ENCODE measurements at places on chromosomes 16 and 17.

- no peak for DNase-seq
These were observed 42.8 kb downstream of the SRCIN1 start for GRCh38 chr17:38562903-38563302.

- no peak for DNase-seq
These were observed 38.7 kb upstream of the RHBDL3 start for GRCh38 chr17:32226886-32227285.

GRCh38 chr17:32755045-32755805 is 121.7 kb downstream of the MYO1D start:
- DNase-seq: no peak

DNA sequence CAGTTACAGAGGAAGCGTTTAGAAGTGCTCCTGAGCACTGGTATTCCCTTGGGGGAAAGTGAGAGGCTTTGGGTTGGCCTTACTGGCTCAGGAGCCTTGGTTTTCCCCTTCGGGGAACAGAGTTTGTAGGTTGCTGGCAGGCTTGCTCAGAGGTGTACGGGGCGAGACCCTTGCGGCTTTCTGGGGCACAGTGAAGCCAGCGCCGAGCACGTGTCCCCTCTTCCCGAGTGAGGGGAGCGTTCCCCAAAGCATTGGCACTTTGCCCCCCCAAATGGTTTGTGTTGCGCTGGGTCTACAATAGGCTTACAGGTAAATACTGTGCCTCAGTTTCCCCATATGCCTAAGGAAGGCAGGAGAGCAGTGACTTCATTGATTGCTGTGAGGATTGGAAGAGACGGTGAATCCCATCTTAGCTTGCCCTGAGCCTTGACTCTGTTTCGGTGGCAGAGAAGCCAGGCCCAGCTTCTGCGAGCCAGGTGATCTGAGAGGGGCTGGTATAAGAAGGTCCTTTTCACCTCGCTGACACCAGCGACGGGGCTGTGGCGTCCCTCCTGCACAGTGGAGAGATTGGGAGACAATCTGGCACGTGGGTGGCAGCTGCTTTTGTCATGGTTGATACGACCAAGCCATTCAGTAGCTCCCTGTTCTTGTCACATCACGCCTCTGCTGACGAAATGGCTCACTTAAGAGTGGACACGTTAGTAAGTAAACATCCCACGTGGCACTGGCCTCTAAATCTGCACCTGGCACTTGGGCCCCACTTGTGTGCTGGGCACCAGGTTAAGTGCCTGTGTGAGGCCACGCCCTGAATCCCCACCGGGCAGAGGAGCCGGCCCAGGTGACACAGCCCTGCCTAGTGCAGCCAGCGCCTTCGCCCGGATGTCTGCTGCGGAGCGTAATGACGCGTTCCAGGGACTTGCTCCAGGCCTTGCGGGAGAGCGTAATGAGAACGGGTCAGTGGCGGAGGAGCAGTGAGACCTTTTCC is 55.0 kb downstream of the MEAK7 start:
- no peak for DNase-seq

DNA sequence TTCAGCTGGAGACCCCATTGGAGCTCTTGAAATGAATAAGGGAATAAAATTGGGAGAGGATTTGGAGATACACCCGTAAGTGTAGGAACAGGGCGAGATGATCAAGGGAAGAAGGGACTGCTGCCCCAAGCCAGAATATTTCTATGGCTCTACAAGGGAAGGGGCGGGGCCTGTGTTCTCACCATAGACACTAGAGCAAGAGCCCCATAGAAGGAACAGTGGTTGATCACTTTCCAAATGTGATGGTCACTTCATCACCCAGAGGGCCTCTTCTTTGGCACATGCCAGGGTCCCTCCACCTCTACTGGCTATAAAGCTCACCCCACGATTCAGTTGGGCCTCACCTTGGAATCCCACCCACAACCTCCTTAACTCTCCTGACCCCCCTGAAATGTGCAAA is 25.0 kb downstream of the GPRC5B start:
- no peak for DNase-seq

DNA sequence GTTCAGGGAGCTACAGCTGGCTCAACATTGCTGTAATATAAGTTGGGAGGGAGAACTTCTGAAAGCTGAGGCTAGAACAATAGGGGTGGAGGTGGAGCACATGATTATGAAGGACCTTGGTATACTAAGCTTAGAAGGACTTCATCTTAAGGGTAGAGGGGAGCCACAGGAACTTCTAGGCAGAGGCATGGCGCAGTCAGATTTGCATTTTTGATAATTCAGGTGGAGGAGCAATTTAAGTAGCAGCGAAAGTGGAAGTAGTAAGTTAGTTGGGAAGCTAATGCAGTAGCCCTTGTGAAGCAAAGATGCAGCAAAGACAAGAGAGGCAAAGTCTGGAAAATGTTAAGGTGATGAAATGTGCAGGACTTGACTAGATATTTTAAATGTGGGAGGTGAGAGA is 144.1 kb downstream of the SPECC1 start:
- no peak for DNase-seq

DNA sequence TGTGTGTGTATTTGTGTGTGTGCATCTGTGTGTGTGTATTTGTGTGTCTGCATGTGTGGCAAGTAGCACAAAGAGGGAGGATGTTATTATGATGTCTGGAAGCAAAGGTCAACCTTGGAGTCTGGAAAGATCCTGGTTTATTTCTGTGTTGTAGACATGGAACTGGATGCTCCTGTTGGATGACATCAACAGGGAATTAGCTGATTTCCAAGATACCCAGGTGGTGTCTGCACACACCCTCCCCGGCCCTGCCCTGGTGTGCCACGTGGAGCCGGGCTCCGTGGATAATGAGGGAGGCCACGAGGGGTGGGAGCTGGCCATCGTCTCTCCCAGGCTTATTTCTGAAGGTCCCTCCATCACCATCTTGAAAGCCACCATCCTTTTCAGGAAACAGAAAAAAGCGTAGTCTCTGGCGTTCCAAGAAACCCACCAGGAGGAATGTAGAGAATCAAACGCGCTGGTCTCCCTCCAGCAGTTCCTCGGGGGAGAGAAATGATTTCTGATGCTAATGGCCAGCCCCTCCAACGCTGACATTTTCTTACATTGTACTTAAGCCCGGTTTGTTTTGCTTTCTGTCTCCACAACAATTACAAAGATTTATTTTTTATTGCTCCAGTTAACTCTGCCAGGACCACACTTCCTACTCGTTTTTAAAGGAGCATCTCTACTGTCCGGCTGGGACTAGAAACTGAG is 93.3 kb downstream of the FOXL1 start:
- DNase-seq: no peak

GRCh38 chr17:21689604-21690003 is 2.7 kb upstream of the KCNJ18 start:
- no peak for DNase-seq

DNA sequence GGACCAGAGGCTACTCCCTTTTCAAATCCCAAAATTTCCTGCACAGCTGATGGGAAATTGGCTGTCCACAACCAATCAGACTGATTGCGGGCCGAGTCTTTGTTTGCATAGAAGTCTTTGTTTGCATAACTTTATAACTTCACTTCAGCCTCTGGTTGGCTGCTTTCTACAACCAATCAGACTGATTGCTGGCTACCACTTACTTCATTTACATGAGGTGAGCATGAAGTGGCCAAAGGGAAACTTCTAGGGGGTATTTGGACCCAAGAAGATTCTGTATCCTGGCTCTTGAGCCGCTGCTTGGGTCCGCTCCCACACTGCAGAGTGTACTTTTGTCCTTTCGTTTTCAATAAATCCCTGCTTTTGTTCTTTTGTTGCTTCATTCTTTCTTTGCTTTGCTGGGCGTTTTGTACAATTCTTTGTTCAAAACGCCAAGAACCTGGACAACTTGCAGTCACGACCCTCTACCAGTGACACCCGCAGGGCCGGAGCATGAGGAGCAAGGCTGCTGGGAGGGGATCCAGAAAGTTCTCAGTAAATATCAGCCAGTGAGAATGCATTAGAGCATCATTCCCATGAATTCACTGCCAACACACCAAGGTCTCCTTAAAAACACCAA is 67.5 kb downstream of the IQCK start:
- DNase-seq: no peak

DNA sequence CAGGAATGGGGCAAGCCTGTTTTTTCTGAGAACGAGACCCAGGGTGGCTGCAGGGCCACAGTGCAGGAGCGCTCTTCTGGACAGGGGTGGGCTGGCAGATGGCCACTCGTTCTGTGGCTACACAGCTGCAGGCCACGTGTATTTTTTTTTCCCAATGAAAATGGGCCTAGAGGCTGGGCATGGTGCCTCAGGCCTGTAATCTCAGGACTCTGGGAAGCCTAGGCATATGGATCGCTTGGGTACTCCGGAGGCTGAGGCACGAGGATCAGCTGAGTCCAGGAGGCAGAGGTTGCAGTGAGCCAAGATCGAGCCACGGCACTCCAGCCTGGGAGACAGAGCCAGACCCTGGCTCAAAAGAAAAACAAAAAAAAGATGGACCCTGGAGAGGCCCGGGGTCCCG is 6.8 kb downstream of the UNKL start:
- DNase-seq: no peak

Data from T follicular helper cell (primary cell).